ENCODE measurements at places on chromosomes 2 and 18. TPM values are rescaled to one million over a fixed set of nuclear protein-coding genes. Genes with fewer than 3 reads are reported as not detected.

Gene SP5
- 0.64 TPM for total RNA-seq

Gene FBLN7
- 0.95 TPM for total RNA-seq

Gene MAP2
- 44.9 TPM for total RNA-seq

DNA sequence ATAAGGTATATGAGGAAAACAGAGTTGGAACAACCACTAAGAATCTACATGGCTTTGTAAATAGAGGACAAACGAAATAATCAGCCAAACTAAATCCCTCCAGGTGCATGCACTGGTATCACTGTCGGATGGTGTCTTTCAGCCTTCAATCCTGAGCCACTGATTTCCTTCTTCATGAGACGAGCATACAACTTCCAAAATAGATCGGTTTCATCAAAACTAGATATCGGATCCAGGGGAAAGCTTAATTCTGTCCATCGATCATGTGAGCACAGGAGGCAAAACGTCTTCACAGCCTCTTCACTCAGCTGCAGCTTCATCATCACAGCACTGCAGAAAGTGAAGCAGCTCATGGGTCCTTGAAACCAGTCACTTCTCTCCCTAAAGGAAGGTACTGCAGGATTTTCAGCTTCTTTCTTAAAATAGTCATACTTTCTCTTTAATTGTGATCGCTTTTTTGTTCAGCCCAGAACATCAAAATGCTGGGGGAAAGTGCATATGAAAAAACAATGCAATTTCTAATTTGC lies 80.5 kb downstream of the DTNB start:
- H3K36me3 ChIP-seq, result no peaks in the 10 kb centered on the region
- no peaks in the 10 kb centered on the region for H3K27me3 ChIP-seq
- DNase-seq, result no peak
- H3K4me1 ChIP-seq, result no peaks in the 10 kb centered on the region
- H3K4me3 ChIP-seq, result no peak overlapping the region

DNA sequence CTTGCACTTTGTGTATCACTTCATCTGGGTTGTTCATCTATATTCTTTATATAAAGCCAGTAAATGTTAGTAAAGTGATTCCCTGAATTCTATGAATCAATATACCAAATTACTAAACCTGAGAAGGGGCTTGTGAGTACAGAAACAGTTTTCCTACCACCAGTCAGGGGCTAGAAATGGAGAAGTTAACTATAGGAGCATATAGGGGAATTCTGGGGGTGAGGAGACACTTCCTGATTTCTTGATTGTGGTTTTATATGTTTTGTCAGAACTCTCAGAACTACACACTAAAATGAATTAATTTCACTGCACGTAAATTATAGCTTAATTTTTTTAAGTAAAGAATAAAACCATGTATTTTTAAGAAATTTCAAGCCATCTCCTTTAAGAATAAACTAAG lies 93.7 kb downstream of the SESTD1 start:
- H3K4me3 ChIP-seq, result no peak overlapping the region
- no peak for DNase-seq

GRCh38 chr2:171362396-171362795 lies 71.4 kb downstream of the METTL8 start:
- no peaks in the 10 kb centered on the region for H3K4me1 ChIP-seq
- no peaks in the 10 kb centered on the region for H3K36me3 ChIP-seq
- no peak overlapping the region for H3K4me3 ChIP-seq

Measured in Panc1 (cell line).